Cerebellar nuclear complex (tissue), 1 donor: ENCODE measurements at places on chromosomes 3 and 15.

- no peak for DNase-seq
Observed at GRCh38 chr3:184760337-184761074, 48.6 kb upstream of the MAGEF1 start.

- no peak for DNase-seq
Observed at GRCh38 chr3:194562986-194563385, 70.2 kb downstream of the TMEM44 start.

- DNase-seq = no peak
Observed at GRCh38 chr3:141764986-141765385, 1.8 kb downstream of the GRK7 start.

- DNase-seq = no peak
Observed at GRCh38 chr15:75131269-75131643, 70.4 kb upstream of the C15orf39 start.

DNA sequence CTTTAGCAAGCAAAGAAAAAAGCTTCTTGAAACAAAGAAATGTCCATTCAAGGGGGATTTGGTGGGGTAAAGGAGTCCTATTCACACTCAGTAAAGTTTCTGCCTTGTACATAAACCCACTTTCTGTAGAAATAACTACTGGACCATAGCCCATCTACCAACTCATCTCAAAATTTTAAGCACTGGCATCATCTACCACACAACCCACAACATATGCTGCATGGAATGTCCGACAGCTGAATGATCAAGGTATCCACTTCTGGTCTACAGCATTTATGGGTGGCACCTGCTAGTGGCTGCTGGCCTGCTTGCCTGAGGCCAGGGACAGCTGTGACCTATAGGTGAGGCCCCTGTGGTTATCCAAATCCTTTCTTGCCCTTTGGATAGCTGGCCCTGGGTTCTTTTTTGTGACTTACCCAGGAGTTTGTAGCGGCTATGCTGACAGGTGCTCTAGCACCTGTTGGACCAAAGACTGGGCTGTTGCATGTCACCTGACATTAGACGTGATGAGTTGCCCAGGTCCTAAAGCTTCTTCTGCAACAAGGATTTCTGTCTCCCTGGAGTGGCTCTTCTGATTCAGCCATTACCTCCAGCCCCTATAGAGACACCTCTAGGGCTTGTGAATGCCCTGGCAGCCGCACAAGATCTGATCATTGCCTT is 19.2 kb upstream of the MEF2A start:
- DNase-seq = no peak

- no peak for DNase-seq
Observed at GRCh38 chr15:63967616-63968015, 78.7 kb downstream of the DAPK2 start.

DNA sequence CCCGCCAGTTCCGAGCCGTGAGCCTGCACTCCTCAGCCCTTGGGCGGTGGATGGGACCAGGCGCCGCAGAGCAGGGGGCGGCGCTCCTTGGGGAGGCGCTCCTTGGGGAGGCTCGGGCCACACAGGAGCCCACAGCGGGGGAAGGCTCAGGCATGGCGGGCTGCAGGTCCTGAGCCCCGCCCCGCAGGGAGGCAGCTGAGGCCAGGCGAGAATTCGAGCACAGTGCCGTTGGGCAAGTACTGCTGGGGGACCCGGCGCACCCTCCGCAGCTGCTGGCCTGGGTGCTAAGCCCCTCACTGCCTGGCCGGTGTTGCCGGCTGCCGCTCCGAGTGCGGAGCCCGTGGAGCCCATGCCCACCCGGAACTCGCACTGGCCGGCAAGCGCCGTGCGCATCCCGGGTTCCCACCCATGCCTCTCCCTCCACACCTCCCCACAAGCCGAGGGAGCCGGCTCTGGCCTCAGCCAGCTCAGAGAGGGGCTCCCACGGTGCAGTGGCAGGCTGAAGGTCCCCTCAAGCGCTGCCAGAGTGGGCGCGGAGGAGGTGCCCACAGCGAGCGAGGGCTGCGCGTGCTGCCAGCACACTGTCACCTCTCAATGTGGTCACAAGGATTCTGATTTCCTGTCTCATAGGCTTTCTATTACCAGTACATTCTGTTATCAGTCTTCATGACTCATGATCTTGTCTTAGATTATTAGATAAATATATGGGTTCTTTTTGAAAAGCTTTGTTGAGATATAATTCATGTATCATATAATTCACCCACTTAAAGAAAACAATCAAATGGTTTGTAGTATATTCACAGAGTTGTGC is 44.0 kb upstream of the LRIG1 start:
- DNase-seq = no peak

DNA sequence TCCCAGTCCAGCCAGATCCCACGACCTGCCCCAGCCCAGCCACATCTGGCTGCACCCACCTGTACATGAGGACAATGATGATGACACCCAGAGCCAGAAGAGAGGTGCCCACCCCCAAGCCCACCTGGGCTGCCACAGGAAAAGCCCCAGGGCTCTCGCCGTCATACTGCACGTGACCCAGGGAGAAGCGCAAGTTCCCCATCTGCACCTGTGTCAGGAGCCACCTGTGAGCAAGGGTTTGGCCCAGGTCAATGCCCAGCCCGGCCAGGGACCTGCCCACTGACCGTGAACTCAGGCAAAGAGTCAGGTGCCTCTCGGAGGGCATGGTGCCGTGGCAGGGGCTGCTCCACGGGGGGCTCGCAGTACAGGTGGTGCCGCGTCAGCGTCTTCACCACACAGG is 16.3 kb downstream of the PLXNB1 start:
- no peak for DNase-seq

GRCh38 chr3:175238801-175239200 is 379.7 kb downstream of the NAALADL2 start:
- DNase-seq = no peak

DNA sequence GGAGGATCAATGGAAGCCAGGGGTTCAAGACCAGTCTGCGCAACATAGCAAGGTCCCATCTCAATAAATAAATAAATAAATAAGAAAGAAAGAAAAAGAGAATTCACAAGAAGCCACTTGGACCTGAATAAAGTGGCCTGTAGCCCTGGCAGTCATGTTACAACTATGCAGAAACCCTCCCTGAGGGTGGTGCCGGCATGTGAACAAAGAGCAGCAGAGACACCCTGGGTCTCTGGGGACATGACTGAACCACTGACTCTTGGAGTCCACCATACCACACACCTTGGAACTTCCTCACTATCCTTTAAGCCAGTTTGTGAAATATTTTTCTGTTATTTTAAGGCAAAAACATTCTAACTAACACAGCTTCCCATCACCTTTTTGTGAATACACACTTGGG is 93.0 kb downstream of the MEIS2 start:
- no peak for DNase-seq

- no peak for DNase-seq
Observed at GRCh38 chr15:73794443-73795133, 41.4 kb upstream of the INSYN1 start.

DNA sequence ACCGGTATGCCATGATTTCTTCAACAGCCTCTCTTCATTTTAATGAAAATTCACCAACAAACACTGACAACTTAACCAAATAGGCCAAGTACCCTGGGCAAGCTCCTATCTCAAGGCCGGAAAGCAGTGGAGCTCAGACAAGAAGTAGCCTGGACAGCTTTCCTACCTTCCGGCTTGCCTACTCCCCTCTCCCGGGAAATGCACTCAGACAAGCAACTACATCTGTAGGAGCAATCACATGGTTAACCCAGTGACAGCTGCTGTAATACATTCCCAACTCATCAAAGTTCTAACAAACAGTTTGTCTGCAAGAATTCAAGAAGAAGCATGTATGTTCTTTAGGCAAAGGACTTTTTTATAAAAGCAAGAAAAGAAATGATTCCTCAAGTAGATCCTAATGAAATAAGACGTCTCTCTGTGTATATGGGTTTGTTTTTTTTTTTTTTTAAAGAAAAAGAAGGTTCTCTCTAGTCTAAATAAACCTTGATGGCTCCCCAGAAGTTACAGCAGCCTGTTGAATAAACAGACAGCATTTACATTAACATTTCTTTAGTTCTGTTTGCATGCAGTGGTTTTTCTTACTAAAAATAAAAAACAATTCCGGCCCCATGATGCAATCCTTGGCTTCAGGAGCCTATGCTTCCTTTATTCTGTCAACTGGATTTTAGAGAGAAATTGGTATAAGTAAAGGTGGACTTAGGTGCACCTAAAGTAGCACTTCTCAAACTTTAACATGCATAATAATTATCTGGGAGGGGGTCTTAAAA is 278.7 kb downstream of the NEK10 start:
- DNase-seq = no peak

DNA sequence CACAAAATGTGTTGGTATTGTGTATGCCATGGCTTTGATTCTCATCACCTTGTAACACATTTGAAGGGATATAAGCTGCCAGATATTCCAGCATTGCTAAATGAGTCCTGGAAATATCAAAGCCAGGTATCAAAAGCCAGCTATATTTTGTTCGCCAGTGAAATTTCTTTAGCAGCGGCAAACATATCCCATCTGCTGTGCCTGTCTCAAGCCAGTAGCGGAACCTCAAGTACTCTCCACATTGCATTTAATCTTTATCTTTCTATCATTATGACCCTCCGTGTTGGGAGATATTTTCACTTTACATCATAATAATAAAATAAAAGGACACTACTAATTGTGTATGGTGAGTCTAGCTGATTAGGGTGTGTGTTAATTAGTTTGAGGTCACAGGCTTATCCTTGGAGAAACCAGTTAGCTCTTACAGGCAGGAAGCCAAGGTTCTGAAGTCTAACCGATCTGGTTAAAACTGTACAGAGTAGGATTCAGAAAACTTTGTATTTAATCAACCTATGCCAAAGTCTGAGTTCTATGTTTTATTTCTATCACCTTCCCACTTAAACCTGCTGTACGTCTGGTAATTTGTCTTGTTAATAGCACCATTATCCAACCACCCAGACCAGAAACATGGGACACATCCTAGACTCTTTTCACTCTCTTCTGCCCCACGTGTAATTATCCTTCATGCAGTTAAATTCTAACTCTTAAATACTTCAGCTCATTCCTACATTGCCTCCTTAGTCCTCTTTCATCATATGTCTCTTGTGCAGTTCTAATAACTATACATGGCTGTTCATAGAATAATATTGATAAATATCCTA is 14.5 kb downstream of the TIPARP start:
- no peak for DNase-seq

DNA sequence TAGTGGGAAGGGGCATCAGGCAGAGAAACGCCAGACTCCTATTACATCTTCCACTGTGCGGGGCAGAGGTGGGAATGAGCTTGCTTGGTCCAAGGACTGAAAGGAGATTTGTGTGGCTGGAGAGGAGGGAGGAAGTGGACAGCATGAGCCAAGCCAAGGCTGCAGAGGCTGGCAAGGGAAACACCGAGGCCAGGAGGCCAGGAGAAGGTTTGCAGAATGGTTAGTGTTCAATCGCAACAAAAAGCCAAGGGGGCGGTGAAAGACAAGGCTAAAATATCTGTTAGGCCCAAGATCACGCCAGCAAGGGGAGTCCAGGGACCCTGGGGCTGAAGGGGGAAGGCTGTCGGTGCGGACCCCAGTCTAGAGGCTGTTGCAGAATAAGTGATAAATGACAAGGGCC is 75.8 kb downstream of the CPN2 start:
- DNase-seq = no peak

- no peak for DNase-seq
Observed at GRCh38 chr3:138180375-138181029, 5.8 kb upstream of the DBR1 start.

- DNase-seq = no peak
Observed at GRCh38 chr3:185082829-185083228, 70.0 kb downstream of the C3orf70 start.

GRCh38 chr3:52057812-52058495 is 1.6 kb upstream of the DUSP7 start:
- no peak for DNase-seq

DNA sequence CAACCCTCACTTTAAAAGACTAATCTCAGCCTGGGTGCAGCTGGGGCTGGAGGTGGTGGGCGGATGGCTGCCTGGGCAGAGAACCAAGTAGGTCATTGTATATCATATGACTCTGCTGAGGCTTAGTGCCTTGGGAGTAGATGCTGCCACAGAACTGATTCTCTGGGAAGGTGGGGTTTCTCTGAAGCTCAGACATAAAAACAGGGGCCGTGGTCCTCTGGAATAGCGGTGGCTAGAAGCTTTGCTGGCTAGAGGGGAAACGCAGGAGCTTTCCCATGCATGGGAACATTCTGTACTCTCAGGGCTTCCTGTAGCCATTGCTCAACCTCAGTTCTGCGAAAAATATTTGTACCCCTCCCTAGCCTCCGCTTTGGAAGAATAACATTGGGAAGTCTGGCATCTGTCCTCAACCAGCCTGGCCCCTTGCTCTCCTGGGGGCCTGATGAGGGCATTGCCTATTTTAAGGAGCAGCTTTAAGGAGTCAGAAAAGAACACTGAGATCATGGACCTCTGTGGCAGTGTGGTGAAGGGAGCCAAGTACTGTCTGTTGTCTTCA is 14.7 kb downstream of the TIMP4 start:
- no peak for DNase-seq

GRCh38 chr3:130699765-130700164 is 46.9 kb downstream of the PIK3R4 start:
- no peak for DNase-seq

DNA sequence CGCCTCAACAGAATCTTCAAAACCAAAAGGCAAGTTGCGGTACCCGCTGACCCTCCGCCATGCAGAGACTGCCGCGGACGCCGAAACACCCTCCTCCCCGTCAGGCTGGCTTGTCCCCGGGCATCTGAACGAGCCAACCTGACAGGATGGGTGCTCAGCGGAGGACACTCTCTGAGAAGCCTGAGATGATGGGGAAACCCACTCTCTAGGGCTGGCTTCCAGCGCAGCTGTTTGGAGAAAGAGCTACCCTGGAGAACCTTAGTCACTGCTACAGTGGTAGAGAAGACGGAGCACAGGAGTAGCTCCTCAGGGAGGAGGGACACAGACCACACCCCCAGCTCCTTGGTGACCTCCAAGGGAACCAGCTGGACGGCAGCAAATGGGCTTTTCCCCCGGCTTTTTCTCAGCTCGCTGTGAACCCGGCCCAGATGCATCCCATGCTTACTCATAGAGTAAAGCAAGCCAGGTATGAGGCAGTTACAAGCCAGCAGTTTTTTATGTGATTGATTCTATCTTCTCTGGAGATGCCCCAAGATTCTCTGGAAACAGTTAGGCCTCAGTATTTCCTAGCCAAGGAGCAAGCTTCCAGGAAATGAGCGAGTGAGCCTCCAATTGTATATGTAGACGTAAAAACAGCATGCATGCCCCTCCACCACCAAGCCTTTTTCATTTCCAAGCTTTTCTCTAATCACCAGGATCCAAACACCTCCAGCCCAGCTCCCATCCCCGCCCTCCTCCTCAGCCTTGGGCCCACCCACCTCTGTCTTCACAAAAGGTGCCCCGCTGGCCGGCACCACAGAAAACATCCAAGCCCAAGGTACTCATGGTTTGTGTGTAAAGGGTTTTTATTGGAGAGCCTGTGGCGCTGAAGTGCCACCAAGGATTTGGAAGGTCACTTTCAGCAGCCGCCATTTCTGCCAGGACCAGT is 38.7 kb downstream of the FAM174B start:
- no peak for DNase-seq
